ENCODE measurements at places on chromosomes 6 and 20.

- no peak for DNase-seq
- H3K4me3 ChIP-seq: no peak overlapping the region
- H3K36me3 ChIP-seq: no peaks in the 10 kb centered on the region
- H3K4me1 ChIP-seq: no peaks in the 10 kb centered on the region
- no peak overlapping the region for H3K27ac ChIP-seq
These were observed 131.6 kb downstream of the RFX6 start for GRCh38 chr6:117008618-117009017.

DNA sequence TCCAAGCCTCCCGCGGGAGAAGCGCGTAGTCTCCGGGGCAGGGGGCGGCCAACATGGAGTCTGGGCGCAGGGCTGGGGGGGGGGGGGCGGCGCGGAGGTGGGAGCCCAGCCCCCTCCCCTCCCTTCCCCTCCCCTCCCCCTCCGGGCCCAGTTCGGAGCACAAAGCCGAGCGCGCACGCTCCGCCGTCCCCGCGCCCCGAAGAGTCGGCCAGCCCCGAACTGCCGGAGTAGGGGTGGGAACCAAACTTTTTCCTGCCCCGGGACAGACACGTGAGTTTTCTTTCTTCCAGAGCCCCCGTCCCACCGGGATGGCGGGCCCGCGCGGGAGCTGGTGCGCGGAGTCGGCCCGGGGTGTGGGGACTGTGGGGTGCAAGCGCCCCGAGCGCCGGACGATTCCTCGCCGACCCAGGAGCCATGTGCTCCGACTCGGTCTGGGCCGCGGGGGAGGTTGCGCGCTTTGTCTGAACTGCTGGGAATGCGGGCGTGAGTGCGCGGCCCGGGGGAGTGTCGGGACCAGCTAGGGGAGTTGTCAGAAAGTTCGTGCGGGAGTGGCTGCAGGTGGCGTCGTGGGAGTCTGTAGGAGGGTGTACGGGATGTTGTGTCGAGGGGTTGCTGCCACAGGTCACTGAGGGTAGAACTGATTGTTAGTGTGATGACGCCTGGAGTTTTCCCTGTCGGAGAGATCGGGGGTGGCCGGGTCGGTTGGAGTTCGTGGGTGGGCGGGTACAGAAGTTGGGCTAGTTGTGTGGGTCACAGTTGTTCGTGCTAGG lies 1.2 kb downstream of the TGIF2 start:
- H3K27ac ChIP-seq: peak overlapping the region; percentile 81
- peaks cover 34% of the 10 kb centered on the region for H3K4me1 ChIP-seq
- H3K36me3 ChIP-seq: peaks cover 30% of the 10 kb centered on the region
- H3K4me3 ChIP-seq: peak overlapping the region; percentile 92
- peak; percentile 47 for DNase-seq

- peaks cover 52% of the 10 kb centered on the region for H3K4me1 ChIP-seq
- no peak for DNase-seq
- H3K27me3 ChIP-seq: no peaks in the 10 kb centered on the region
- H3K36me3 ChIP-seq: peaks cover 2% of the 10 kb centered on the region
These were observed 52.5 kb upstream of the TAGAP start for GRCh38 chr6:159097256-159097655.

DNA sequence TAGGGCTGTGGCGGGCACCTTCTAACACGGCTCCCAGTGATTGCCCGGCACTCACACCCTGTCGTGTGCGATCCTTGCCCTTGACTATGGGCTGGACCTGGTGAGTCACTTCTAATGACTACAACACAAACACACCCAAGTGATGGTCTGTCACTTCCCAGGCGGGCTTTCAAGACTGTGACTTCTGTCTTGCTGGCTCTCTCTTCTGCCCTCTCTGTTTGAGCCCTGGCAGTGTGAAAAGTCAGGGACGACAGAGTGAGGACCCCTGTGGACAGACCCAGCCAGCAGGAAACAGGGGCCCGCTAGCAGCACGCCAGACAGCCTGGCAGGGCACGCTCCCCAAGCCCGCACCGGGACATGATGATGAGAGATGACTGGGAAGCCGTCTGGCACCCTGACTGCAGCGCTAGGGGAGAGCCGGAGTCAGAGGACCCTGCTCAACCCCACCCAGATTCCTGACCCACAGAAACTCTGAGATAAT lies 43.0 kb downstream of the KIF16B start:
- no peak for DNase-seq
- H3K27me3 ChIP-seq: no peaks in the 10 kb centered on the region
- H3K27ac ChIP-seq: no peak overlapping the region
- H3K36me3 ChIP-seq: peaks cover 6% of the 10 kb centered on the region
- H3K4me3 ChIP-seq: no peak overlapping the region
- H3K4me1 ChIP-seq: no peaks in the 10 kb centered on the region

GRCh38 chr6:117906507-117906957 lies 532 bp upstream of the SLC35F1 start:
- H3K36me3 ChIP-seq: no peaks in the 10 kb centered on the region
- H3K27me3 ChIP-seq: peaks cover 47% of the 10 kb centered on the region
- H3K4me3 ChIP-seq: no peak overlapping the region
- H3K27ac ChIP-seq: no peak overlapping the region
- peaks cover 6% of the 10 kb centered on the region for H3K4me1 ChIP-seq

DNA sequence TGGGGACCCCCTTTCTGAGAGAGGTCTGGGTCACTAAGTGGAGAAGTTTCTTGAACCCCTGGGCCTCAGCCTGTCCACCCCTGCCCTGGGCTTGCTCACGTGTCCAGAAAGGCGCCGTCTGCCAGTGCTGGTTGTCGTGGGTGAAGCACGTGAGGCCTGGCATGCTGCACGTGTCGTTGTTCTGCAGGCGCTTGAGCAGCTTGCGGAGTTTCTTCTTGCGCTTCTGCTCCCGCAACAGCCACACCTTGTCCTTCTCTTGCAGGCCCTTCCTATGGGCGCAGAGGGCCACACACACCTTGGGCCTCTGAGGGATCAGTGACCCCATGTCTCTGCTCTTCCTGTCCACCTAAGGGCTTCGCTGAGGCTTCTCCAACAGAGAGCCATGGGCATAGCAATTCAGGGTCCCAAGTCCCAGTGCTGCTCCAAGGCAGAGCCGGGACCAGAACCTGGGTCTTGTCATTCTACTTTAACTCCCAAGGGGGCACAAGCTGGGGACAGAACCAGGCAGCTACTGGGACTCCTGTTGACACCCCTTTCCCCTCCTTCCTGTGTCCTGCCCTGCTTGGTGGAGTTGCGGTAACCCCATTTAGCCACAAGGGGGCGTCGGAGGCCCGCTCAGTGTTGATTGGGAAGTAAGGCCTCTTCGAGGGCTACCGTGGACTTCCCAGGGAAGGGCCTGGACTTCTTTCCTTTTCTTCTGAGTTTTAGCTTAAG lies 121.8 kb downstream of the SULF2 start:
- peaks cover 3% of the 10 kb centered on the region for H3K4me1 ChIP-seq
- H3K36me3 ChIP-seq: peaks cover 9% of the 10 kb centered on the region

Data from activated CD4-positive, alpha-beta memory T cell treated with anti-CD3 and anti-CD28 coated beads, Interleukin-2, amount 10 ng/mL, durations not matched to agents 7 days and 5 days (primary cell).